ENCODE measurements at places on chromosomes 6 and 20.

DNA sequence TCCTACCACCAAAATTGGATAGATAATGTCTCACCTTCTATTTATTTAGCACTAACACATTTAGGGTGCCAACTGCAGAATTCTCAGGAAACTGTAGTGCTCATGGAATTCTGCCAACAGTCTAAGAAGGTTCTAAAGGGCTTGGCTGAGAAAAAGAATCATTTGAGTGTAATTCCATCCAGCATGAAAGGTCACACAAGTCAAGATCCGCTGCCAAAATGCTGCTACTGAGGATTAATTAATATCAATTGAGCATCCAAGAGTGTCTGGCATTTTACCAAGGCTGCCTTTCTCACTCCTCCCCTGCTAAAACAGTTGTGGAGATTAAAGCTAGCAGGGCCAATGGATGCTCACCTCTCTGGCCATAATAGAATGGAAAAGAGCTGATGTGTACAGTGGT is 112.7 kb downstream of the FHL5 start:
- no peak for DNase-seq

- no peak for DNase-seq
Observed at GRCh38 chr6:55839080-55839479, 36.3 kb downstream of the BMP5 start.

- no peak for DNase-seq
Observed at GRCh38 chr6:106702046-106702445, 72.7 kb downstream of the QRSL1 start.

GRCh38 chr6:148681666-148682065 is 65.2 kb upstream of the UST start:
- no peak for DNase-seq

All from KG1 (cell line).